ENCODE measurements at places on chromosomes 7 and 10.

GRCh38 chr10:86956848-86957448, 467 bp downstream of the MMRN2 start:
- DNase-seq, result no peak

DNA sequence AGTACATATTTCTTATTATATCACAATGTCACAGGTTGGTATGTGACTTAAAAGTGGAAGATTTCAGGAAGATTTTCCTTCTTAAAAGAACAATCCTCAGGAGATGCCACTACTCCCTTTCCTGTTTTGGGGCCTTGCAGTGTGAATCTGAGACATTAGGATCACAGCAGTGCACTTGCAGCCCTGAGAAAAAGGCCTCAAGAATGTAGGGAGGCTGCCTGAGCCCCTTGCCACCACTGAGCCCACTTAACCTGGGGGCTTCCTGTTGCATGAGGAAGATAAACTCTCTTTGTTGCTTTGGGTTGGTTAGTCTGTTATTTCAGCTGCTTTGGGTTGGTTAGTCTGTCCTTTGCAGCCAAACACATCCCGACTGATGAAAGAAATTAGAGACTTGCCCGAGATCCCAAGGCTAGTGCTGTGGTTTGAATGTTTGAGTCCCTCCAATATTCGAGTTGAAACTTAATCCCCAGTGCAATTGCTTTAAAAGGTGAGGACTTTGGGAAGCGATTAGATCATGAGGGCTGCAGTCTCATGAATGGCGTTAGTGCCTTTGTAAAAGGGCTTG, 151.3 kb upstream of the SP4 start:
- DNase-seq, result no peak

- DNase-seq, result no peak
Observed at GRCh38 chr7:35258868-35259522, 5.1 kb upstream of the TBX20 start.

- DNase-seq, result no peak
Observed at GRCh38 chr10:121841862-121842261, 86.0 kb downstream of the ATE1 start.

- DNase-seq, result no peak
Observed at GRCh38 chr7:139746652-139747051, 31.1 kb downstream of the HIPK2 start.

GRCh38 chr7:90413185-90413528, 9.9 kb downstream of the CLDN12 start:
- DNase-seq, result no peak

GRCh38 chr10:78448994-78449418, 415.3 kb downstream of the RPS24 start:
- no peak for DNase-seq

GRCh38 chr7:69968969-69969556, 370.8 kb downstream of the AUTS2 start:
- DNase-seq, result no peak

GRCh38 chr10:4623757-4624420, 202.1 kb upstream of the AKR1E2 start:
- DNase-seq, result no peak

- peak; percentile 86 for DNase-seq
Observed at GRCh38 chr10:86960003-86960862, 1.8 kb downstream of the SNCG start.

DNA sequence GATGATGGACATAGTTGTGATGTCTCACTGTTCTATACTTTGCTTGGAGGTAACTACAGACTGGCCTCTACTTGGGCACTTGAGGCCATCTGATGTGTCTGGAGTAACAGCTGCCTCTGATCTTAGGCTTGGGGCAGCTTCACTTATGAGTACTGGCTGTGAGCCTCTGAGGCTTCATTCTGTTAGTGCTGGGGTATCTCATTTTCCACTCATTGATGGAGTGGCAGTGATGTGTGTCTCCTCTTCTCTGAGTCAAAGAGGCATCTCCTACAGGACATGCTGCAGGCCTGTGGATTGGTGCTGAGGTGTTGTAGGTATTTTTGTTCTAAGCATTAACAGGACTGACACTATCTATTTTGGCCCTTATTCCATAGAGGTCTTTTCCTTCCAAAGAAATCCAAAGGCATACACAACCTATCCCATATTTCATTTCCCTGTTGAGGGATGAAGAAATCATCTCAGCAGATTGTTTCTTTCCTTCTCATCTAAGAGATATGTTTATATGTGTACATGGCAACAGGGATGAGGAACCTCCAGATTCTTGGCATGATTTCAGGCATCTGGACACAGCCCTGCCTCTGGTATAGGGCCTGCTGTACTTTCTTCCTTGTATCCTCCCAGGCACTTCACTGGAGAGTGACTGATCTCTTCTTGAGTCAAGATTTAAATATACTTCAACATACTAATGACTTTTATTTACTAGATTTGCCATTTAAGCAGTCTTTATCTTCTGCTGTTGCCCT, 65.7 kb upstream of the NOBOX start:
- DNase-seq, result no peak

DNA sequence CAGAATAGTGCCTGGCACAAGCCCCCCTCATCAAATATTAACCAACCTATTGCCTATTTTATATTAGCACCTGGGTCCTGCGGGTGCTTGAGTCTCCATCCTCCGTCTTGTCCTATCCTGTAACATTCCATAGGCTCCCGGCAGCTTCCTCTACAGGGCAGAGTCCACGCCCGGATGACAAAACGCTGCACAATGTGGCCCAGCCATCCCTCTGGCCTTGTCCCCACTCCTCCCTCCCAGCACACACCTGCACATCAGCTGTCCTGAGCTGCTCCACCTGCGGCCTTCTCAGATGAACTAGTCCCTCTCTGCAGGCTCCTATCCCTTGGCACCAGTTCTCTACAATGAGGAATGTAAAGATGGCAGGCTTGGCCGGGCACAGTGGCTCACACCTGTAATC, 153.5 kb upstream of the PDE1C start:
- no peak for DNase-seq

DNA sequence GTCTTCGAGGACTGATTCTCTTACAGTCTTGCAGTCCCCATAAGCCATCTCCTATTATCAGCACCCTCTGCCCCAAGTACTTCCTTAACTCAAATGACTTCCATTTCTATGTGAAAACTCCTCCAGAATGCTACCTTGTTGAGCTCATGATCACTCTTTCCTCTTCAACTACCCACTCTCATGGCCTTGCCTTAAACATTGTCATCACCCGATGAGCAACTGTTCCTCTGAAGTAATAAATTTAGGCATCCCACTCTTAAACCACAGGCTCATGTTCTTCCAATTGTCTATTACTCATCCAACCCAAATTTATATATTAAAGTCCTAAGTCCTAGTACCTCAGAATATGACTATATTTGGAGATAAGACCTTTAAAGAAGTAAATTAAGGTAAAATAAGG, 152.9 kb downstream of the C1GALT1 start:
- DNase-seq, result no peak

DNA sequence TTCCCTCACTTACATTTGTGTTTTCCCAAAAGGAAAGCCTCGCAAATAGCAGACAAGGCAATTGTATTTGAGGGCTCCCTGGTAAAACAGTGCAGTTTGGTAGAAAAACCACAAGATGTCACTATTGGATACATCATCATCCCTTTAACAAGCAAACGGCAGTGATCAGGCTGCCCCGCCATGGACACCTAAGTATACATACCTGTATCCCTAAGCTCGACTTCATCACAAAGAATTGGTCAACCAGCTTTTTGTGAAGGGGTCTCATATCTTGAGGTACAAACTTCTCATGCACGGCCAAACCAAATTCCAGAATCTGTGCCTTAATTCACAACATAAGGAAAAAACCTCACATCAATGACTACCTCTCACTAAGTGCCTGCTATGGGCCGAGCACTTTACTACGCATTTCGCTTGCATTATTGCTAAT, 179.5 kb upstream of the IMMP2L start:
- DNase-seq, result no peak

DNA sequence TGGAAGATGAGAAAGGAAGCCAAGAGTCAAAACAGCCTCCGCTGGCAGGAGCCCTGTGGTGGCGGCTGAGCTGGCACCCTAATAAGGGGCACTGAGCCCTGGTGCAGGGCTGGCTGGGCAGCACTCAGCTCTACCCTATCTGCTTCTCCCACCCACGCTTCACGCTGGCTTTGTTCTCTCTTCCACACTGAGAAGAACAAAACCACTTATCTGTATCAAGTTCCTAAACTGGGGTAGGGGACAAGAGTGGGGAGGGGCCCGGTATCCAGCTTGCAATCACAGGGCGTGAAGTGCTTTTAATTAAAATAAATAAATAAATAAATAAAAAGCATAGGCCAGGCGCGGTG, 52.1 kb downstream of the FAM53B start:
- DNase-seq, result no peak

All from 8988T (cell line).